Erythroblast (primary cell): ENCODE measurements at places on chromosomes 4 and X.

GRCh38 chr4:139175646-139176301, 1.2 kb downstream of the ELF2 start:
- no peak for DNase-seq

- no peak for DNase-seq
These were observed 95.5 kb downstream of the C4orf51 start for GRCh38 chr4:145775406-145775805.

DNA sequence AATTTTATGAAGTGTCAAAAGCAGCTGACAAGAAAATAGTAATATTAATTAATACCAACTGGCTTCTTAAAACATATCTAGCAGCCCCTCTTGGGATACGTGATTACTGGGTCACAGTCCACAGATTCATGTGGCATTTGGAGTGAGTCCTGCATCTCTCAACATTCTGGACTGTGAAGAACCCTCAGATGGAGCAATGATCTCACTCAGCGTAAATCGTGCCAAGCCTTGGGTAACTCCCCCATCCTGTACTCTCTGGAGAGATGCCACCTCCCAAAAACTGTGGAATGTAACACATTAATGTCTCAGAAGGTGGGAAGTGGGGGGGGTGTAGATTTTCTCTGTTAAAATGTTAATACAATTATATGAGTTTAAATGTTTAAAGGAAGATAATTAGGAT, 118.2 kb upstream of the IQCM start:
- no peak for DNase-seq

DNA sequence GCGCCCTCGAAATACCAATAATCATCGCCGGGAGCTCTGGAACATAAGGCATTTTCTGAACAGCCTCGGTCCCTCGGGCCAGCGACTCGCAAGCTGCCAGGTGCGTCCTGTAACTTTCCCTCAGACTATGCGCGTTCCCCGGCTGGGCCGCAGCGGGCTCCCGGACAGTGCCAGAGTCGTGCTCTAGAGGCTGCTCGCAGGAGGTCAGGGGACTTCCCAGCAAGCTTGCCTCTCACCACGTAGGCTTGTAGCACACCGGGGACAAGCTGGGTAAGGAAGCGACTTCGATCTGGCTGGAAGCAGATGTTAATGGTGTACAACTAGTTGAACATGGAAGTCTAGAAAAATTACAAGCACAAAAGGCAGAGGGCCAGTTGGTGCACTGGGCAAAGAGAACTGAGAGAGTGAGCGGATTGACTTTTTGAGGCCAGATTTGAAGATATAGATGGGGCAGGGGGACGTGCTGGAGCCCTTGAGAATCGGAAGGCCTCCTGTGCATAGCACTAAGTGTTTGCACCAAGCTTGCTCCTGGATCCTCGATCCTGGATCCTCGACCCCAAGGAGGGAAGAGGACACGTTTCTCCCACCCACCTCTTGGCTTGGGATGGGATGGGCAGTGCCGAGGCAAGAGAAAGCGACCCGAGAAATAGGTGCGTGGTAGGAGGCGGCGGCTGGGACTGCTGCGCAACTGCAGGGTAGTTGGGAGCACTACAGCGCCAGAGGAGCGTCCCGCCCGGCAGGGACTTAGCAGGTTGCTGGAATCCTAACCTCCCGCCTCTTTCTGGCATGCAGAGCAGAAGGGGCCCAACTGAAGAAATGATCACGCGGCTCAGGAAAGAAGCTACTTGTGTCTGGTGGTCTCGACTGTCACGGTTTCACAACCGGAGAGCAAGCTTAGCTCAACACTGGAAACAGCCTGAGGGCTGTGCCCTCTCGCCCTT, 19.9 kb upstream of the ZIC3 start:
- DNase-seq = no peak

DNA sequence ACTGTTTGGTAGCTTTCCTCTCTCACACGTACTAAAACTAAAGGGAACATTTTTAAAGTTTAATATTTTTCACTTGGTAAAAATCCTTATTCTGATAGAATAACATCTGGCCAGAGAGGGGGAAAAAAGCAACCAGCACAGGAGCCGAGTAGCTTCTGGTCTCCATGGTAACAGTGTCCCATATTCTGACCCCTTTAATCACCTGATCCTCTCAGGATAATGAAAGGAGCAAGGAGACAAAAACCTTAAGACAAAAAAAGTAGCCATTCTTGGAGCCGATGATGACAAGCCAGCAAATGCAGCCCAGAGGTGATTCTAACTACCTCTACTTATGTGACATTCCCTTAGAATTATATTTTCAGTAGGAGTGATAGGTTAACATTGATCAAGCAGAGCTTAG, 126.6 kb downstream of the SLC39A8 start:
- DNase-seq = no peak

GRCh38 chr4:151606061-151606460, 154.7 kb downstream of the GATB start:
- DNase-seq = no peak

DNA sequence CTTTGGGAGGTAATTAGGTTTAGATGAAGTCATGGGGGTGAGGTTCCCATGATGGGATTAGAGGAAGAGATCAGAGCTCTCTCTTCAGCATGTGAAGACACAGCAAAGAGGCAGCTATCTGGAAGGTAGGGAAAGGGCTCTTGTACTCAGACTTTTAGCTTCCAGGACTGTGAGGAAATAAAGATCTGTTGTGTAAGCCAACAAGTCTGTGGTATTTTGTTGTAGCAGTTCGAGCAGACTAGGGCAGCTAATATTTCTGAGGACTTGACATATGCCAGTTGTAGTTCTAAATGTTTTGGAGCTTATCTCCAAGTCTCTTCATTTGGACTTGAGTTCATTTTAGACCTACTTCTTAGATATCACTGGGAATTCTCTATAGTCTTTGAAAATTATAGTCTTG, 137.3 kb upstream of the PDE5A start:
- no peak for DNase-seq

DNA sequence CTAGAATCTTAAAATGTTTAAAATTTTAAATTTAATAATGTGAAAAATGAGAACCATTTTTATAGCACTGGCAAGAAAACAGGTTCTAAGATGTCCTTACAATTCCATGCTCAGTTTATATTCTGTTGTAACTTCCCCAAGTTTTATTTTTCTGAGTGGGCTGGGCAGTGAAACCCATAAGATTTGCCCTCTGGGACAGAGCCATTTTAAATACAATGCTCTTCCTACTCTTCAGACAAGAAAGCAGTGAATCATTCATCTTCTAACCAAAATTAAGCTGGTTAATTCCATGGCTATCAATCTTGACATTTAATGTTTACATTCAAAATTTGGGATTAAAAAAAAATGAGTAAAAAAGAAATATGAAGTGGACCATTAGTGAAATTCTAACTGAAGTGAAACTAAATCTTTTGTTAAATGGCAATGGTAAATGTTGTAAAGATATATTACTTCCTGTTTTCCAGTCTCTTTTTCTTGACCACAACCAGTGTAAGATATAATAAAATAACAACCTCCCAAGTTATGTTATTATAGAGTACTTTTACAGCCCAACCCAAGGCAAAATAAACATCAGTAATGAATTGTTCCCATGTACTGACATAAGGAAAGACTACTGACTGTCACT, 37.2 kb upstream of the PTPN13 start:
- no peak for DNase-seq

DNA sequence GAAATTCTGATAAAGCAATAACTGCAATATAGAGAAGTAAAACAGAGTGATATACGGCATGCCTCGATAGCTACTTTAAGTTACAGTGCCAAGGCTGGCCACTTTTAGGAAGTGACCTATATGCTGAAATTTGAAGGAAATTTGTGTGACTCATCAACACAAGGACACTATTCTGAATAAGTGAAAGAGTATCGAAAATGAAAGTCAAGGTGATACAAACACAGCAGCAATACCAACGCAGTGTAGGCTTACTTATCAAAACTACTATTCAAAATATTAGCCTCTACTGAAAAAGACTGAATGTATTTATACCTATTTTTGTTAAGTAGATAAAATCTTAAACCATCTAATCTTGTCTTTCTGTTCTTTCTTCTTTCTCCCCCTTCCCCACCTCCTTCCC, 459.9 kb upstream of the GNPDA2 start:
- DNase-seq = no peak

- DNase-seq = no peak
These were observed 64.1 kb upstream of the UBQLN2 start for GRCh38 chrX:56499372-56499771.

DNA sequence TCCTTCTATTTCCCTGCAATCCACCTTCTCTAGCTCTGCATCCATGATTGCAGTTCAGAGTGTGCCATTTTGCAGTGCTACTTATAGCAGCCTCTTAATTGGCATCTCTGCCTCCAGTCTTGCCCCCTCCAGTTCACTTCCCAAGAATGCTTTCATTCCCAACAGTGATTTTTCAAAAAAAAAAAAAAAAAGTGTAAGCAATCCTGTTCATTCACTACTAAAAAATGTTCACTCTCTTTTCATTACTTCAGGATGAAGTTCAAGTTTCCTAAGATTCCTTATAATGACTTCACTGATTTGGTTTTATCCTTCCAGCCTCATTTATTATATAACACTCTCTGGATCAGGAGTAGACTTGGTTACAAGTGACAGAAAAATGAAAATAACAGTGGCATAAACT, 124.7 kb upstream of the LNX1 start:
- DNase-seq = no peak

GRCh38 chr4:129384974-129385373, 289.0 kb downstream of the C4orf33 start:
- DNase-seq = no peak

GRCh38 chr4:82360298-82361177, 13.3 kb downstream of the HNRNPD start:
- peak; percentile 68 for DNase-seq

GRCh38 chr4:156113138-156113765, 159.6 kb upstream of the CTSO start:
- no peak for DNase-seq

DNA sequence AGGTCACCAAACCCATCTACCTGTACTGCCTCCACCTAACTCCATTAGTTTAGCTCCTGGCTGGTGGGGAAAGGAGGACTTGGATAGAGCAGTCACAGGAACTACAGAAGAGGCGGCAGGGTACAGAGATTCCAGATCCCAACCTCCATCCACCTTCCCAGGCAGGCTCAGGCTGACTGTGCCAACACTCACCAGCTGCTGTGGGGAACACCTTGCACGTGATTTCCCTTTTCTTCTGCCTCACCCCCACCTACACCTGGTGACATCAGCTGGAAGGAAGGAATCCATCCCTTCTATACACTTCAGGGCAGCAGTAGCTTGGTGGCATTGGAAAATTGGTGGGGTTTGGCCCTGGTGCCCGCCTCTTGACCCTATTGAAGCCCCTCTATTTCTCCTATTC, 41.5 kb downstream of the EFNB1 start:
- DNase-seq = no peak

DNA sequence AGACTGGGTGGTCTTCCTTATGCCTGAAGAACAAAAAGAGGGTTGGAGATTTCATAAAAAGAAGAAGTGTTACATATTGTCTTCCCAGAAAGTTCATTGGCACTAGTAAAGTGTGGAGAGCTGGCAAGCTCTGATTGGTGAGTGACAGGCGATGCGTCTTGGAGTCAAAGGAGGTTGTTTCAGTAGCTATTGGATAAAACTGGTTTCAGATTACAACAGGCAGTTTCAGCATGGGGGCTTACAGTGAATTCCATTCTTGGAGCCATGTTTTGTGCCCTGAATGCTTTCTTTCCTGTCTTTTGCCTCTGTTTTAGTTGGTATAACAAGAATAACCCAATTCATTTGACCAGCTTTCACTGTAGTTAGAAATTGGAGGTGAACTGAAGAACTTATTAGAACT, 750.5 kb downstream of the ADGRL3 start:
- no peak for DNase-seq

- DNase-seq = no peak
These were observed 49.2 kb downstream of the MFAP3L start for GRCh38 chr4:169976951-169977350.

- DNase-seq = no peak
These were observed 53.4 kb upstream of the TRPC3 start for GRCh38 chr4:122005064-122005755.

- DNase-seq = peak; percentile 0
These were observed 114.1 kb downstream of the GLUD2 start for GRCh38 chrX:121161501-121161933.

DNA sequence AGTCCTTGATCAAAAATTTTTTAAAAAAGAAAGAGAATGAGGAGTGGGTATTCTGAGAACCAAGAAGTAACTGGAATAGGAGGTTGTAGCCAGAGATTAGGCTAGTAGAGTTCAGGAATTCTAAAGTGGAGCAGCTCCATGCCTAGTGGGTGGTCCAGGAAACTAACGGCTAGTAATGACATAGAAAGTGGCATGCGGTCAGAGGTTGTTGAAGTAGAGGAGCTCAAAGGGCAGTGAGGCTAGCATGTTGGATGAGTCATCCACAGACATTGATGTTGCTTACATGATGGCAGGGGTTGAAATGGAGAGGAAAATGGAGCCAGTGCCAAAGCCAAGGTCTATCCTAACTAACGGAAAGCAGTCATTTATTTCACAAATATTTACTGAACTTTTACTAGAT, 42.1 kb downstream of the TEX13B start:
- no peak for DNase-seq

GRCh38 chrX:30570505-30570904, 7.1 kb downstream of the TASL start:
- peak; percentile 1 for DNase-seq

DNA sequence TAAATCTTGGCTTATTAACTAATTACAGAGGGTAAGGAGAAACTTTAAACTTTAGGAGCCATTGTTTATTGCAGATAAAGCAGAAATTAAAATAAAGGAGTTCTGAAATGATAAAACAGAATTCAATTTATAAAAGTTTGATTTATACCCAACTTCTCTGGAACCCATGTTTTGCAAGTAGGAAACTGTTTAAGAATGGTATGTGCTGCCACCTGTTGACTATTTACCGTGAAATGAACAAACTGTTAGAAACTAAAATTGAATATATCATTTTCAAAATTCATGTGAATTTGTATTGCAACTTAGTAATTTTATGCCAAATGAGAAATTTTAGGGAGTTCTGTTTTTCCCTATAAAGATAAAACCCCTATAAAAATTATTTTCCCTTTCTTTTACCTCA, 11.0 kb upstream of the TBC1D8B start:
- peak; percentile 15 for DNase-seq

DNA sequence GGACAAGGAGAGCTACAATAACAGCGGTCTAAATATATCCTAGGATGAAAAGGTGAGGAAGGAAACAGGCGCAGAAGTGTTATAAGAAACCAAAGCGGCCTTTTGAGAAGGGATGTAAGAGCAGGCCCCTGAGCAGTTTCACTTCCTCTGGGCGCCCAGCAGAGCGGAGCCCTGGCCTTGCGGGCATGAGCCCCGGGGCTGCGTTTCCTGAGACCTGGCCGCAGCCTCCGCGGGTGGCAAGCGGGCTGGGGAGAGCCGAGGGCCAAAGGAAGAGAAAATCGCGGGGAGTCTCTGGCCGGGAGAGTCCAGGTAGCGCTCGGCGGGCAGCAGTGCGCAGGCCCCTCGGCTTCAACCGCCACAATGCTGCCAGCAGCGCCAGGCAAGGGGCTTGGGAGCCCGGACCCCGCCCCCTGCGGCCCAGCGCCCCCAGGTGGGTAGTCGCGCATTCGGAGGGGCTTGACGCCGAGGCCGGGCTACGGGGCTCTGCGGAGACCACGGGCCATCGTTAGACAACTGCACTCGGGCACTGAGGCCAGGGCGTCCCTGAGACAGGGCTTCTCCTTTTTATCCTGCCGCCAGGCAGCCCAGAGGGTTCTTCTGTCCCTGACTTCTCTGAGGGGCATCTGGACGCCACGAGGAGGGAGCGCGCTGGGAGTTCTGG, at the start of gene BANK1:
TSS of gene BANK1 (plus strand) at position 210 of the 661 bp plus-strand sequence. CDS start at position 361, 151 bp downstream.
- peak; percentile 60 for DNase-seq

GRCh38 chrX:47160781-47161180, 15.8 kb downstream of the RBM10 start:
- DNase-seq = no peak

- DNase-seq = no peak
These were observed 114.5 kb downstream of the TSPAN7 start for GRCh38 chrX:38675856-38676255.

GRCh38 chr4:891747-892146, 40.4 kb downstream of the GAK start:
- DNase-seq = peak; percentile 26
